ENCODE measurements at places on chromosomes 6 and 20.
A peak's percentile ranks its signal among the peaks of the same experiment; 100 is the strongest.

- DNase-seq, result peak; percentile 42
These were observed 6.1 kb upstream of the IFT52 start for GRCh38 chr20:43584448-43585136.

GRCh38 chr6:13452346-13453117 lies 34.9 kb downstream of the GFOD1 start:
- DNase-seq, result no peak

GRCh38 chr6:42434237-42434636 lies 17.5 kb downstream of the TRERF1 start:
- no peak for DNase-seq

GRCh38 chr6:17156112-17156921 lies 54.5 kb downstream of the STMND1 start:
- peak; percentile 70 for DNase-seq
